ENCODE measurements at places on chromosomes 2 and 18.

GRCh38 chr2:34719206-34719605, 1120.1 kb upstream of the FAM98A start:
- DNase-seq, result no peak

- no peak for DNase-seq
These were observed 102.3 kb downstream of the OSR1 start for GRCh38 chr2:19256121-19256601.

GRCh38 chr18:57050310-57050949, 96.5 kb upstream of the BOD1L2 start:
- no peak for DNase-seq

DNA sequence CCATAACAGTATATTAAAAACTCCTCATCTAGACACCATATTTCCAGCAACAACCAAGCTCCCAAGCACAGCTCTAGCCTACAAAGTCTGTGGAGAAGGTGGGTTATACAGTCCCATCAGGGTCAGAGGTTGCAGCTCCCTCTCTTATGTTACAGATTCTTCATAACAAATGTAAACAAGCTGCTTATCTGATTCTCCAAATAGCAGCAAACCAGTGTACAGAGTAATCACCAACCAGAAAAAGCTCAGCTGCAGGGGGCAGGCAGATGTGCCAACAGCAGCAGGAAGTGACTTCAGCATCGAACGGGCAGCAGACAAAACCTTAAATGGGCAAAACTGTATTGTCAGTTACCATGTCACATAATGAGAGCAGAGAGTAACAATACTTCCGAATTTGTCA, 52.9 kb upstream of the NABP1 start:
- peak; percentile 89 for DNase-seq

DNA sequence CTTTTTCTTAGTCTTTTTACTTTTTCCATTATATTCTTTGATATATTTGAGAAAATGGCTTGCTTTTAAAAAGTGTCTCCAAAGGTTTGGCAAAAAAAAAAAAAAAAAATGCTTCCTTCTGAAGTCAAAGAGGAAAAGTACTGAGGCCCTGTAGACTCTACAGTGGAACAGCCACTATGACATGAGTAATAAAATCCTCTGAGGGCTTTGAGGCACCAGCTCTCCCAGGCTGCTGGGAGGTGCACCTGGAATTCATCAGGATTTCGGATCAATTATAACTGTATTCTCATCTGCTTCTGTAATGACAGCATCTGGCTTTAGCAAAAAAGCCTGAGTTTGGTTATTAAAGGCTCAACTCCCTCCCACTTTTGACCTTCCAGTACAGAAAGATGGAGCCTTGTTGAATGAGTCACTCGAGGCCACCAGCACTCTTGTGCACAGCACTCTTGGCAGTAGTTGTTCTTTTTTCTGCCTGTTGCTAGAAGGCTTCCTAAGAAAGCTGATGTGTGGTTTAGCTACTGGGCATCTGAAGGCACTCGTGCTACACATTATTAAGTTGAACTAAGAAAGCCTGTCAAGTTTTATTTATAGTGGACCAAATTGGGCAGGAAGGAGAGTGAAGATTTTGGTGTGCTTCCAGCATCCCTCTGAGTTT, 131.3 kb downstream of the PRPF40A start:
- DNase-seq, result peak; percentile 29
